Urinary bladder (tissue), 4 donors: ENCODE measurements at places on chromosomes 11 and 22.

DNA sequence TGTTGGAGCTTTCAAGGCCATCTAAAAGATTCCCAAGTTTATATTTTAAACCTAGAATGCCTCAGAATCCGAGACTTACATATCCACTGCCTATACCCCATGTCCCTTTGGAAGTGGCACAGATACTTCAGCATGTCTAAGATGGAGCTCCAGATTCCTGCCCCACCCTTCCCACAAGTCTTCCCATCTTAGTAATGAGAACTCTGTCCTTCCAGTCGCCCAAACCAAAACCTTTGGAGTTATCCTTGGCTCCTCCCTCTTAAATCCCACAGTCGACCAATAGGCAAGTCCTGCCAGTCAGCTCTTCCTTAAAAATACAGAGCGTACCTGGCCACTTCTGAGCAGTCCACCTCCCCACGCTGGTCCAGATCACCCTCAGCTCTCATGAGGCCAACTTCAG is 4.3 kb downstream of the POLD4 start:
- no peak for DNase-seq

DNA sequence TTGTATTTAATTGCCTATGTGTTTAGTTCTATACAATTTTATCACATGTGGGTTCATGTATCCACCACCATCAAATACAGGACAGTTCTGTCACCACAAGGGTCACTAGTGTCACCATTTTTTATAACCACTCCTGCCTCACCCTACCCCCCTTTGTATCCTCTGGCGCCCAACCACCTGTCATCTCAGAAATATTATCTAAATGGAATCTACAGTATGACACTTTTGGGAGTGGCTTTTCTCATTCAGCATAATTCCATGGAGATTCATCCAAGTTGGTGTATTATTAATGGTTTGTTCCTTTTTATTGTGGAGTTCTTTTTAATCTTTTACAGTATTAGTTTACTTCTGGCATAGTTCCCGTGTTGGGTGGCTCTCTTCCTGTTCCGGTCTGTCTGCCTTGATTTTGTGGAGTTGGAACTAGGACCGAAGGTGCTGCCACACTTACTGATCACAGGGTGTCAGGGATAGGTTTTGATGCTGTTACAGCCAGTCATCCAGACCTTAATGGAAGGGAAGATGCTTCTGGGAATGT is 58.5 kb downstream of the TNRC6B start:
- DNase-seq = no peak

DNA sequence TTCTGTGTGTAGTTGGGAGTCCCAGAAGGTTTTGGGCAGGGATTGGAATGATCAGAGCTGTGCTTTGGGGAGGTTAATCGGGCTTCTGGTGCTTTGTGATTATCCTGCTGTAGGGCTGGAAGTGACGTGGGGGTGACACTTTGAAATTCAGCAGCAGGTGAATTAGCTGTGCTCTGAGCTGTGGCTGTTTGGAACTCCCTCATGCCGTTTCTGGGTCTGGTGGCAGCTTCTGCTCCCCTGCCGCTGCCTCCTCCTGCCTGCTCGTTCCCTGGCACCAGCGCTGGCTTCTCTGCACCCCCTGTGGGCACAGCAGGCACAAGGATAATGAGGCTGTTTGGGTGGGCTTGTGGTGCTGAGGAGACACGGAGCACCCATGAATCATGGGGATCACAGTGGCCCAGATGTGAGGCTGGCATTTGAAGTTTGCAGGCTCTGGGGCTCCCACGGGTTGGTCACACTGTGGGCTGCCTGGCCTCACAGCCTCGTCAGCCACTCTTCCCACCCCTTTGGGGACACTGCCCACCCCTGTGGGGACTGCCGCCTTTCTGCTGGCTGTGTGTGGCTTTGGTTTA is 49.7 kb downstream of the TBC1D22A start:
- DNase-seq = no peak

DNA sequence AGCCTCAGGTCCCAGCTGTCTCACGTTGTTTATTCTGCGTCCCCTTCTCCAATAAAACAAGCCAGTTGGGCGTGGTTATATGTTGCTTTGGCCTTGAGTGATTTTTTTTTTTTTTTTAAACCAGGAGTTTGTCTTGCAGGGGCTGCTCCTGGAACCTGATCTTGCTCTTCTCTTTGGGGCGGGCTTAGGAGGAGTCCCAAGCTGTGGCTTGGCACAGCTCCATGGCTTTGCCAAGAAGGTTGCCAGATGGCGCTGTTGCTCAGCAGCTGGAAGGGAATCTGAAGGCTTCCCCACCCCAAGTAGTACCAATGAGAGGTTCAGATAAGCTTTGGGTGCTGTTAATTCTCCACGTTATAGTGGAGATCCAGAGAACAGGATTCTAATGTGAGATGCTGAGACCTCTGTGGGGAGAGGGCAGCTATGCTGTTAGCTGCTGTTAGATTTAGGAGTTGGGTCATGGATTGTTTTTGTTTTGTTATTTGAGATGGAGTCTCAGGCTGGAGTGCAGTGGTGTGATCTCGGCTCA is 2.0 kb upstream of the FERMT3 start:
- peak; percentile 73 for DNase-seq

GRCh38 chr22:48680601-48681000 is 1147.1 kb downstream of the BRD1 start:
- no peak for DNase-seq

- DNase-seq = no peak
These were observed 156.5 kb downstream of the FCHSD2 start for GRCh38 chr11:72985645-72986044.

- no peak for DNase-seq
These were observed 178.2 kb upstream of the ZC3H12C start for GRCh38 chr11:109914809-109915653.

- DNase-seq = peak; percentile 85
These were observed 18.1 kb upstream of the SCGB1A1 start for GRCh38 chr11:62400760-62401159.

- DNase-seq = no peak
These were observed 31.4 kb downstream of the CHRDL2 start for GRCh38 chr11:74699615-74700396.
